ENCODE measurements at places on chromosomes 12 and 14. TPM values are rescaled to one million over a fixed set of nuclear protein-coding genes. Genes with fewer than 3 reads are reported as not detected.

The C12orf54 gene
- total RNA-seq: 1.9 TPM

The IFI27 gene
- total RNA-seq: 2.0 TPM

The TAS2R30 gene
- total RNA-seq: 2.1 TPM

The ETFBKMT gene
- 3.3 TPM for total RNA-seq

The KCNMB4 gene
- total RNA-seq: not detected

The WASHC3 gene
- total RNA-seq: 29.4 TPM

The POTEG gene
- not detected for total RNA-seq

The EPYC gene
- not detected for total RNA-seq

The CEP290 gene
- total RNA-seq: 22.3 TPM

The AMN gene
- 0.29 TPM for total RNA-seq

The CCDC85C gene
- 19.1 TPM for total RNA-seq

The CLEC4A gene
- total RNA-seq: 0.79 TPM

The MIP gene
- total RNA-seq: not detected

The C12orf60 gene
- total RNA-seq: 2.2 TPM

The DHRS2 gene
- 1.1 TPM for total RNA-seq
